NK-92 treated with Interleukin-12 subunit alpha and Interleukin-12 subunit beta, amount 100 ng/mL, for 24 hours (cell line): ENCODE measurements at places on chromosomes 1 and 21.

DNA sequence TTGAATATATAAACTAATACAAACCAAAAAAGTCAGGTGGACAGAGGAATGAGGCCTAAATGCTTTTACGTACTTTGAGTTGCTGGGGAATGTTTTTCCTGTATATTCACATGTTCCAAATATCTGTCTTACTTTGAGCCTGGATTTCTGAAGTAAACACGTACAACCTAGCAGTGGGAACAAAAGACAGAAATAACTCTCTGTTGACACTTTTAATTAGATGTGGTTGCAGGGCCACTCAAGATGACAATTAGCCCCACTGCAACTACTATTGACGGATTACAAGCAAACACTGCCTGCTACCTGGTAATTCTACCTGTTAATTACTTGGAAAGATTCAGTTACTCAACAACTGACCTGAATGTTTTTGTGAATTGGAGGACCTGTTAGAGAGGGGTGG, 196.9 kb downstream of the TTLL7 start:
- no peak for DNase-seq

GRCh38 chr1:214966346-214966745, 116.2 kb upstream of the KCNK2 start:
- DNase-seq: no peak

DNA sequence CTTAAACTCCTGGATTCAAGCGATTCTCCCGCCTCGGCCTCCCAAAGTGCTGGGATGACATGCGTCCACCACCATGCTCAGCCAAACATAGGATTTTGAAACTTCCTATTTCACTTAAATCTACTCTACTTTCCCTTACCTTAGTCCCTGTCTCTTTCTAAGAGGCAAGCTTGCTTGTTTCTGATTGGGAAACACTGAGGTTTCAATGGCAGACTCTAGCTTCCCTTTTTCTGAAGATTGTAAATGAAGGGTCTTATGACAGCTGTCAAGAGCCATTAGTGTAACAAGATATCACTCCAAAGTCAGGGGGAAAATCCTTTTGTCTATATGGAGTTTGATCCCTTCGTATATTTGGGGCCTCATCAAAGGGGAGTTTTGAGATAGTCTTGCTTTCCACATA, 23.5 kb upstream of the LMO4 start:
- DNase-seq: no peak

- DNase-seq: no peak
Observed at GRCh38 chr21:17947531-17947930, 128.4 kb upstream of the C21orf91 start.

DNA sequence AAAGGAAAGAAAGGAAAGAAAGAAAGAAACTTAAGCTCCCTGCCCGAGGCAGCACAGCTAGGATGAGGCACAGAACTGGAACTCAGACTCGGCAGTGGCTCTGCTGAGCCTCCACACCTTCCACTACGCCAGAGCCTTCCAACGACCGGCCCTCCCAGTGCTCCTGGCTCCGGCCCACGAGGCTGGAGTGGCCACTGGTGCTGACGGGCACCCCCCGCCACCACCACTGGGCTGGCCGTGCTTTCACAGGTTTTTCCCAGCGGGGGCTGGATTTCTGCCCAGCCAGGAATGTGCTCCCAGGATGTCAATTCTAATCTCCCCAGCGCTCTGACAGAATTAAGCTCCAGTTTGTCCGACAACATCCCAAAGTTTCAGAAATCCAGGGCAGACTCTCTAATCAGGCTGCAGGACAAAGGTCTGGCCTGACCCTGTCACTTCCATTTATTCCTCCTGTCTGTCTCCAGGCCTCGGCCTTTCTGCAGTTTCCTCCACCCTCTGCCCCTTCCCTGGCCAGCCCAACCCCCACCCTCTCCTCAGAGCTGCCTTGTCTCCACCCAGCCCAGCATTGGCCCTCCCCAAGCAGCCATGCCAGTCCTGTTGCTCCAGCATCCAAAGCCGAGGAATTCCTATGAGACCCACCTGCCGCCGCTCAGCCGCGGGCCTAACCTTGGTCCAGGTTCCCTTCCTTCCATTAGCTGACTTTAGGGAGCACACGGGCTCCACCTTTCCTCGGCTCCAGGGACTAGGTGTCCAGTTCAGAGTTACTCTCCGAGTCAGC, 81.9 kb downstream of the CASZ1 start:
- no peak for DNase-seq

GRCh38 chr1:219405531-219406331, 207.2 kb downstream of the ZC3H11B start:
- DNase-seq: no peak

GRCh38 chr1:156957634-156958033, 37.2 kb downstream of the LRRC71 start:
- DNase-seq: no peak

- no peak for DNase-seq
Observed at GRCh38 chr1:4115191-4115900, 215.3 kb upstream of the C1orf174 start.

DNA sequence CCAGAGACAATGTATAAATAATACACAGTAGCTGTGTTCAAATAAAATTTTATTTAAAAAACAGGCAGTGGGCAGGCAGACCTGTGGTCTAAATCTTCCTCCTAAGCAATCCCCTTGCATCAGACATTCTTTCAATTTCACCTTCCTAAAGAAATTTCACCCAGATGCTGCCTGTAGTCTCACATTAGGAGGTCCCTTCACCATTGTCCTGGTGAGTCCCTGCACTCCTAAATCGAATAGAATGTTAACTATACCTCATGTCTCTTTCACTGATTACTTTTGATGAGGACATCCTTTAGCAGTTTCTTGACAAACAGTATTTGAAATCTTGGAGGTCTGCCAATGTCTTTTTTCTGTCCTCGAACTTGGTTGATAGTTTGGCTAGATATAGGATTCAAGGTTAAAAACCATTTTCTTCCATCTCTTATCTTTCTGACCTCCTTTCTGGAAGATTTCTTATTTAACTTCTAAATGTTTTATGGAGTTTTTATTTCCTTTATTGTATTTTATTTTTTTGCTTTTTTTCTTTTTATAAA, 77.5 kb downstream of the LPGAT1 start:
- no peak for DNase-seq

DNA sequence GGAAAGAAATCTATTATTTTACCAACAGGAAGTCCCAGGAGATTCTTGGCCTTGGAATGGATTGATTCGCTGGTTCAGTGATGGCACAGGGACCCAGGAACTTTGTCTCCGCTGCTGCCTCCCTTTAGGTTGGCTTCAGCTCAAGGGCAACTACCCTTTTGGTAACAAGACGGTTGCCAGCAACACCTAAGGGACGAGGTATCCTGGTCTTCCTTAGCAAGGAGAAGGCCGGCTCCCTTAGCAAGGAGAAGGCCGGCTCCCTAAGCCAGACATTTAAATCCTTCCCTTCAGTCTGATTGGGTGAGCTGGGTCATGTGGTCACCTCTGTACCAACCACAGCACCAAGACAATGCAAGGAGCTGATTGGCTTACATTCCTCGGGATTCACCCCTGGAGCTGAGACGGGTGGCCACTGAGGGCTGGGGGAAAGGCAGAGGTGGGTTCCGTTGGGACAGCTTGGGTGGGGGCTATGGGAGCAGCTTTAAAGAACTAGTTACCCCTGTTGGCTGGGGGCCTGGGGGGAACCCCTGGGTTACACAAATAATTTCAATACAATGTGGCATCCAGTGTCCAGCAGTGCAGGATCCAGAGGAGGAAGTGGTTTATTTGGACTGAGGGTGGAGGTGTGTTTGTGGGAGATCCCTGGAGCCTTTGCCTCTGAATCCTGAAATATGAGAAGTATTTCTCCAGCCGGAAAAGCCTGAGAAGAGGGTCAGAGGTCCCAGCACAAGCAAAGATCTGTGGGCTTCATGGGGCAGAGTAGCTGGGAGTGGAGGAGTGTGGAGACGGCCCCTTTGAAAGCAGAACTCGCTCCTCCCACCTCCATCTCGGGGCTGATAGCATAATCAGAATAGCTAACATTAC, 20.7 kb upstream of the CLIC4 start:
- DNase-seq: no peak

GRCh38 chr1:57404884-57405283, 19.0 kb downstream of the DAB1 start:
- DNase-seq: no peak

DNA sequence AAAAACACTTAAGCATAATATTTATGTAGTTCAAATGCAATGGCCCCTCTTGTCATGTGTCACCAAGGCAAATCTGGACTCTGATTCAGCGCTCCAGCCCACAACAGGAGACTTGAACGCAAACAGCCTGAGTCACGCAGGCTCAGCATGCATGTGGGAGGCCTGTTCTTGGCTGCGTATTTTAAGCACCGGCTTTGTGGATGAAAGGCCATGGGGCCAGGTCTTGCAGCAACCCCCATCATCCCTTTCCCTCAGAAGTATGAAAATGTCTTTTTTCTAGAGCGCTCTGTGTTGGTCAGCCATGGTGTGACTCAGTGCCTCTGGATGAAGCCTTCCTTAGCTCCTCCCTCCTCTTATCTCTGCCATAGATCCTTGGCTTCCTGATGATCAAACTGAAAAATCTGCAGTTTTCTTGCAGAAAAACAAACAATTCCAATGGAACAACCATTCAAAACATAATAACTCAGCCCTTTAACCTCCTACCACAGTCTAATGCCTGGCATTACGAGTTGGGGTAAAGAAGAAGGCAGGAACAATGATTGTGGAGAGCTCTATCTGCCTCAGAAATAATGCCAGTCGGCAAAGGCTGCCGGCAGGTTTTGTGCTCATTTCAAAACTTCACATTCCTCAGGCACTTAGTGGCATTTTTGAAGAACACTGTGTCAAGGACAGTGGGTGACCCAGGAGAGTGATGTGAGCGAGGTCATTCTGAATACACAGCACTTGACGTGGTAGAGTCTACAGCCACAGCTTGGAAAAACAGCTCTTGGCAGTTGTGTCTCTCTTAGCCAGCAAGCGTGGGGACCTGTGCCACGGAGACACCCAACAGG, 167.5 kb downstream of the CLIC6 start:
- DNase-seq: no peak

DNA sequence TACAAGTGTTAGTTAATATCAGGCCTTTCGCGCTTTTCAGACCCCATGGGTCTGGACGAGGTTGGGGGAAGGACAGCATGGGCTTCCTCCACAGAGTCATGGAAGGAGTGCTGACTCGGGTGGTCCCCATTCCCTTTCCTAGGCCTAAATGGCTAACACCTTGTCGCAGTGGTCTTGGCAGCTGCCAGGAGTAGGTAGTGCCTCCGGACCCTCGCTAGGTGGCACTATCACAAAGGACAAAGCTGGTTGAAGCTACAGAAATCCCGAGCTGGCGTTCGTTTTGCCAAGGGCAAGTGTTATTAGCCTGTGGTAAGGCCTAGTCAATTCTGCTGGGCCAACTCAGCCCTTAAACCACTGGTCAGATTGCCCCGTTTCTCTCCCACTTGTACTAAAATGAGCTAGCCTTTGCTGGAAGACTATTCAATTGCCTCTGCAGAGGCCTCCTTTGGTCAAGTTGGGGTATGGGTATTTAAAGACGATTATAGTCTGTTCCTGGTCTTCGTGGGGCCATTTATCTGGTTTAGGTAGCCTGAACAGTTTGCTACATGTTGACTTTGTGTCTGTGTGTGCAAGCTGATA, 1.1 kb upstream of the UBE2Q1 start:
- peak; percentile 80 for DNase-seq

DNA sequence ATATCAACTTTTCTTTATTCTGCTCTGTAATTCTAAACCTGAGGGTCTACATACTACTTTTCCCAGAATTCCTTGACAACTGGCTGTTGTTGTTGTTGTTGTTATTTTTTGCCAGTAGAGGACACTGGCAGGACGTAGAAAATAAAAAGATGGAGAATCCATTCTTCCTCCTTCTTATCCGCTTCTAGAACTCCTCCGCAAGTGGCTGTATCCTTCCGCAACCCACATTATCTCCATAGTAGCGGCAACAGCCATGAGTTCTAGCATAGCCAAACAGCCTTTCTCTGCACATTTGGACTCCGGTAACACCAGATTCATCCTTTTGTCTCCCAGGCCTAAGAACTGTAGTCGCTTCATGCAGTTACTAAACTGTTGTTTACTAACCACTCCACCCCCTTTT, 91.1 kb upstream of the CACHD1 start:
- DNase-seq: no peak

- no peak for DNase-seq
Observed at GRCh38 chr1:172670316-172670715, 11.4 kb downstream of the FASLG start.

DNA sequence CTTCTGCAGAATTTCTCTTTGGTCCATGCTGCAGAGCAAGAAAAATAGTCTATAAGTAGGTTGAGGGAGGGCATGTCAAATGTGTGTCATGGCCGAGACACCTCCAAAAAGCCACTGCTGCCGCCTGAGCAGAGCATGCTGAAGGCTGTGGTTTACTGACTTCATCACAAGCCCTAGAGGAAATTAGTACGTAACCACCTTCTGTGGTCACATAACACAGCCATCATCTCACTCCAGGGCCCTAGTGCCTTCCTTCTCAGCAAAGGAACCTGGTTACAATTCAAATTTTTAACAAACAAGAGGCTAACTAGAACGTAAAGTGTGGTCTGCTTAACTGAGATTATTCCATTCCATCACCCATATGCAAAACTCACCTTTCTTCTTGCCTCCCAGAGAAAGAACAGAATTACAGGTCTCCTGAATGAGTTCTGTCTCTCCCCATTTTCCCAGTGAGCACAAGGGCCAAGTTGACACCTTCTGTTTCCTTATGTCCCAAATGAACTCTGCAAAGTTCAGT, at the start of gene PTPN22:
PTPN22 (minus strand) TSS at position 116 of the 517 bp plus-strand sequence.
- DNase-seq: peak; percentile 78

GRCh38 chr1:154866257-154867063, 3.6 kb downstream of the KCNN3 start:
- no peak for DNase-seq

DNA sequence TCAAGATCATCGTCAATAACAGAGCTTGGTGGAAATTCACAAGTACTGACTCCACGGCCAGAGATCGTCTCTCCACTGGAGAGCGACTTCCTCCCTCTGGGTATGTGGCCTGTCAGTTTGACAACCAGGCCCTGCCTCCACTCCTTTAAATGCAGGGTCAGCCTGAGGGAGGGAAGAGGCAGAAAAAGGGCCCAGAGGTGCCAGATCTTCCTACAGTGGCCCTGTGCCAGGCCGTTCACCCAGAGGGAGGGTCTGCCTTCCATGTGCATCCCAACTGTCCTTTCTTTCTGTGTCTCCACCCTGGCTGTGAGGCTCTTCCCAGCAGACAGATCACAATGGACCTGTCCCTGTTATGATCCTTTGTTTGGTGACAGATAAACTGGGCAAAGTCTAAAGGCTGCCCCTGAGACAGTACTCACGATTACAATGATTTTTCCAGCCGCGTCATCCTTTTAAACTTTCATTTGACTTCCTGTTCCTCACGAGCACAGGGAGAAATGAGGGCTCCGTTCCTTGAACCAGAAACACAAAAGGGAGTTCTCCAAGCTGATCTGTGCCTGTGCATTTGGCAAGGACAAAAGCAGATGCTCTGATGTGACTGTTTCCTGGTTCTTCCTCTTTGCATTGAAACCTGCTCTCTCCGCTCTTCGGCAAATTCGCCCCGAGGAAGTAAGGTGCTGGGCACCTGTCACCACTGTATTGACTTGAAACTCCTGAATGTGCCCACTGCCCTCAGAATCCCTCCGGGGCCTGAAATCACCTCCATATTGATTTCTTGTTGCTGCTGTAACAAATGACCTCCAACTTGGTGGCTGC, 126.7 kb downstream of the PGBD5 start:
- no peak for DNase-seq

GRCh38 chr1:86998727-86999126, 84.3 kb downstream of the HS2ST1 start:
- no peak for DNase-seq
